ENCODE measurements at places on chromosomes 4 and X.

DNA sequence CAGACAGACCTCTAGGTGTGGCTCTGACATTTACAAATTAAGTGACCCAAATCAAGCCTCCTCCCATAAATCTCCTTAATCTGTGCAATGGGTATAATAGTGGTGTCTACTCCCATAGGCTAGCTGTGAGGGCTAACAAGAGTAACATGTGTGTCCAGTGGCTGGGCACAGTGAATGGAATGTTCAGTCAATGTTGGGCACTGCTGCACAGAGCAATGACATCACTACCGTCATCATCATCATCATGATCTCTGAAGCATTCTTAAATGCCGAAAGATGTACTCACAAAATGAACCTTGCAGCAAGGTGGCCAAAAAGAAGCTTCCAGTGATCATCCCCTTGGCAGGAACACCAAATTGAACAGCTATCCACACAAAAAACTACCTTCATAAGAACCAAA, 43.5 kb downstream of the CHRNA9 start:
- DNase-seq: no peak

- no peak for DNase-seq
Measured at GRCh38 chrX:155998116-155998515, 620 bp downstream of the IL9R start.

DNA sequence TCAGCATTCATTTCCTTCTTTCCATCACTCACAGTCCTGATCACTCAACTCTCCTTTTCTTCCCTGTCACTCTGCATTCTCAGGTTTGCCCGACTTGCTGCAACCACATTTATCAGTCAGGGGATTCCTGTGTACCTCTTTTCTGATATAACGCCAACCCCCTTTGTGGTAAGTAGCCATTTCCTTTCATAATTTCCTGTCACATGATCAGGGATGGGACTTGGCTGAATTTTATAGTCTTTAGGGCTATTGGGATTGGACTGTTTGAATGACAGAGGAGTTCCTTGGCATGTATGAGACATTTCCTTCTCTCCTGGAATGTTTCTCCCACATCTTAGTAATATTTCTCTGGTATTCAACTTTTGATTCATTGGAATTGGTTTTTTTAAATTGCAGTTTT, 11.0 kb downstream of the PGM2 start:
- no peak for DNase-seq

DNA sequence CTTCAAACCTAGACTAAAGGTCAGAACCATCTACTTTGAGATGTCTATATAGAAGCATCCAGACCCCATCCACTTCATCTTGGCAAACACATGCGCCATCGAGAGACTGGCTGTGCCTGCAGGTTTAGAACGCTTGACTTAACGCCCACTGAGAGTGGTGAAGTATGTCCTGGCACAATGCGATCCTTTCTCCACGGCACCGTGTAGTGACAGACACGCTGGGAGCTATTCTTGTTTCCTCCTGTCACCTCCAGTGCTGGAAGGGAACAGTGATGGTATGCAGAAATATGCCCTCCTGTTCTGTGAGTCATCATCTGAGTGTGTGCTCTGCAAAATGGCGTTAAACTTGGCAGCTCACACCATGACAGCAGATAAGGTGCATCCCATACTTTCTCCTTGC, 330.2 kb downstream of the NLGN4X start:
- no peak for DNase-seq

DNA sequence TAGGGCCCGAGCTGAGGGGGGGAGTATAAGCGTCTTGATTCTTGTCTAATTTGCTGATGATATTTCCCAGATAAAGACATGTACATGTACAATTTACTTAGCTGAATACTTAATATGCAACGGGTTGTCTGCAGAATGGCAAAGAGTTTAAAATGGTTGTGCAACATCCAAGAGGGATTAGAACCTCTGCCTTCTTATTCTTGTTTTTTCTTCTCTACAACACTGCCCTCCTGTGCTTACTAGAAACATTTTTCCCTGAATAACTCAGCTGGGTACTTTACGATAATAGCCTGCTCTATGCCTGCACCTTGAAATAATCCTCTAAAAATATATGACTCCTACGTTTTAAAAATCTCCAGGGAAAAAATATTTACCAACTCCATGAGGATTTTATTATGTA, 41.8 kb downstream of the INTS12 start:
- no peak for DNase-seq

DNA sequence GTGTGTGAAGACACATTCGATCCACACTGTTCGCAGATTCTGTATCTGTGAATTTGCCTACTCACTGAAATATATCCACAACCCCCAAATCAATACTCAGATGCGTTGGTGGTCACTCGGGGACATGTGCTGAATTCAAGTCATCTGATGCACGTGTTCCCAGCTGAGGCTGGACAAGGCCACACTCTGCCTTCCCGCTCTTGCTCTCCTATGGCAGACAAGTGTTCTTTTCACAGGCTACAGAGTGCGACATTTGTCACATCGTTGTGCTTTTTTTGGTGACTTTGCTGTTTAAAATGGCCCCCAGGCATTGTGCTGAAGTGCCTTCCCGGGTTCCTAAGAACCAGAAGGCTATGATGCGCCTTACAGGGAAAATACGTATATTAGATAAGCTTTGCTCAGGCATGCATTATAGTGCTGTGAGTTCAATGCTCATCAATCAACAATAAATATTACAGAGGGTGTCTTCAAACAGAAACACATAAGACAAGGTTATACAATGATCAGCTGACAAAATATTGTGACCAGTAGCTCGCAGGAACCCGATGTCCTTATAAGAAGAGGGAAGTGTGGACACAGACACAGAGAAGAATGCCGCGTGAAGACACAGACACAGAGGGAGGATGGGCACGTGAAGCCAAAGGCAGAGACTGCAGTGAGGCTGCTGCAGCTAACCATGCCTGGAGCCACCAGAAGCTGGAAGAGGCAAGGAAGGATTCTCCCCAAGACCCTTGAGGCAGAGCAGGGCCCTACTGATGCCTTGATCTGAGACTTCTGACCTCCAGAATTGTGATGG, 42.0 kb downstream of the IRF2 start:
- no peak for DNase-seq

DNA sequence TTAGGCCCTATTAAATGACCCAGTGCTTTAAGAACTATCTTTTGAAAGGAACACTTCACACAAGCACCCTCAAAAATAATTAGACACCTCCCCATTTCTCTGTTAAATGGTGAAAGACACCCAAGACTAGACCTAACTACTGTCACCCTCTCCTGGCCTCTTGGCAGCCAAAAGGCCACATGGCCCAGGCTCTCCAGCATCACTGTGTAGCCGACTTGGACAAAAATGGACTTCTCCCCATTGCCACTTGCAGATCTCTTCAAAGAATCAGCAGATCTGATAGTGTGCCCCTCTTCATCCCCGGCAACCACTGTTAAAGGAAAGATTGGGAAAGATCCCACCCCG, 2.0 kb downstream of the MID1IP1 start:
- DNase-seq: no peak

- no peak for DNase-seq
Measured at GRCh38 chr4:17941731-17942130, 79.8 kb downstream of the LCORL start.

- no peak for DNase-seq
Measured at GRCh38 chr4:1199556-1200331, 27.4 kb upstream of the SPON2 start.

DNA sequence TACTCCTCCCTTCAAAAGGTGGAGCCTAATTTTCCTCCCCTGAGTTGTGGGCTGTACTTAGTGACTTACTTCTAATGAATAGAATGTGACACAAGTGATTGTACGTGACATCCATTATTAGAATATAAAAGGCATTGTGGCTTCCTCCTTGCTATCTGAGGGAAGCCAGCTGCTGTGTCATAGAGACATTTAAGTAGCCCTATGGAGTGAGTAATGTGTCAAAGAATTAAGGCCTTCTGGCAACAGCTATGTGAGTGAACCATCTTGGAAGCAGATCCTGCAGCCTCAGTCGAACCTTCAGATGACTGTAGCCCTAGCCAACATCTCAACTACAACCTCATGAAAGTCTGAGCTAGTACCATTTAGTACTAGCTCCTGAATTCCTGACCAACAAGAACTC, 76.1 kb downstream of the BCOR start:
- DNase-seq: no peak

DNA sequence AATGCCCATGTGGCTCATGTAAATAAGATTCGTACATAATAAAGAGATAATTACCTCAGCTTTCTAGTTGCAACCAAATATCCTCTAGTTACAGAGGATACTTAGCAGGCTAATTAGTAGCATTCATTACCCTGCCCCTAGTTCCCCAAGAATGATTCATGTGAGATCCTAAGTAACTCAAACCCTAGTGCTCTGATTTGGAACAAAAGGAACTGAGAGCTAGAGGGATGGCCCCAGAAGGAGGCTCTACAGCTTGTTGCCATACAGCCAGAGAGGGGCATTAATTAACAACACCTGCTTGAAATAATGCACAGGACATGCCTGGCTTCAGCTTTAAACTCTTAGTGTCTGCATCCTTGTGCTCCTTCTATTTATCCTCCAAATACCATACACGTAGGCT, 32.6 kb upstream of the CBR4 start:
- no peak for DNase-seq

GRCh38 chr4:102878901-102879300, 10.1 kb downstream of the CISD2 start:
- DNase-seq: no peak

DNA sequence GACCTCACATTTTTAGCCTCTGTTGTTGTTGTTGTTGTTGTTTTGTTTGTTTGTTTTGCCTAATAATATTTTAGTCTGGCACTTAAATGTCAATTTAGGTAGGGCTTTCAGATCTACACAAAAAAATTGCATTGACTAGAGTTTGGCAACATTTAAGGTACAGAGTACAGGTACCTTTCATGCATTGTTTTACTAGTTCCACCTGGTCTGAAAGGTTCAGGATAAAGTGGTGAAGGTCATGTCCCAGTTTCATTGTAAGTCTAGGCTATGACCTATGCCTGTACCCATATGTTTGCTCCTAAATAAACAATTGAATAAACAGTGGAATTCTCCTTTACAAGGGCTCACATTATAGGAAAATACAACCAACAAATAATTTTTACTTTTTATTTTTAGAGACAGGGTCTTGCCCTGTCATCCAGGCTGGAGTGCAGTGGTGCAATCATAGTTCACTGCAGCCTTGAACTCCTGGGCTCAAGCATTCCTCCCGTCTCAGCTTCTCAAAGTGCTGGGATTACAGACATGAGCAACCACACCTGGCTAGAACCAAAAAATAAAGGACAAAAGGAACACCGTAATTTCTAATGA, 13.8 kb downstream of the RNF128 start:
- no peak for DNase-seq

GRCh38 chr4:86908251-86908657, 16.0 kb upstream of the C4orf36 start:
- no peak for DNase-seq

GRCh38 chr4:148653681-148654080, 211.5 kb upstream of the NR3C2 start:
- no peak for DNase-seq

GRCh38 chr4:157978680-157979361, 194.0 kb downstream of the GASK1B start:
- no peak for DNase-seq

- DNase-seq: no peak
Measured at GRCh38 chrX:154013614-154014360, 5.9 kb downstream of the IRAK1 start.

DNA sequence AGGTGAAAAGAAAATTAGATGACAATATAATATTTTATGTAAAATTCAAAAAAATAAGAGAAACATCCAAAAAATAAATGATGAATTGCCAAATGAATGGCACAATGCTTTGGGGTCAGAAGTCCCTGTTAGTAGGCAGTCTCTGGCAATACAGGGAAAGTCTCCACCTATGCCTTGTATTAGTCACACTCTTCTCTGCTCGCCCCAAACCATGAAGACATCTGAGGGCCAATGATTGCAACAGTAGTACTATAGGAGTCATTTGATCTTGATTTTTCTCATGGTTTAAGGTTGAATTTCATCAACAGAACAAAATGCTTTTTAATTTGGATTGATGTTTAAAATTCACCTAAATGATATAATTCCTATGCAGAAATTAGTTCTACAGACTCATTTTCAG, 3.9 kb upstream of the PRSS12 start:
- no peak for DNase-seq

- no peak for DNase-seq
Measured at GRCh38 chrX:119871245-119871598, 311 bp downstream of the RNF113A start.

DNA sequence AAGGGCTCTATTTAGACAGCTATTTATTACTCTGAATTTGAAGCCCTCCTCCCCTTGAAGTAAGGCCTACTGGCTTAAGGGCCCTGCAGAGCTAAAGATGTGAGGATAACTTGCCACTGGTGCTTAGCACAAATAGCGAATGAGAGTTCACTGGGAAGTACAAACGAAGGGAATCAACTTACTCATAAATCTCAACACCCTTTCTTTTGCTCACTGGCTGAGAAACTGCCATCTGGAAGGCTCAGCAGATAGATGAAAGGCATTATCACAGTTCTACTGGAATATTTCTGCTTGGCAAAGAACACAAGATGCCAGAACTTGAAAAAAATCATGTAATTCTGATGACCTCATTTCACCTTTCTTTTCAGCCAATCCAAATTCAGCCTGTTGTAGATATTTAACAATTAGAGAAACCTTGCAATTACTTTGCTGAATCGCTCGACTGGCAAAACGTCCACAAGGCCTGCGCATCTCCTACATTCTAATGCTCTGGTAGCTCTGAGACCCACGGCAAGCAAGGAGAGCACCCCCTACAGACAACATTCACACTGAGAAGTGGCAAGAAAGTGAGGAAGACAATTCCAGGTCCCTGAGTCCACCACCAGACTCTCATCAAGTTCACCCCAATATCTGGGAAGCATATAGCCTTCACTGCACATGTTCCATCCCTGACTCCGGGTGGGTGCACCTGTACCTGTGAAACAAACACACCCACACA, 27.5 kb downstream of the TSPAN5 start:
- DNase-seq: no peak

- no peak for DNase-seq
Measured at GRCh38 chr4:158543191-158543590, 21.5 kb downstream of the RXFP1 start.

DNA sequence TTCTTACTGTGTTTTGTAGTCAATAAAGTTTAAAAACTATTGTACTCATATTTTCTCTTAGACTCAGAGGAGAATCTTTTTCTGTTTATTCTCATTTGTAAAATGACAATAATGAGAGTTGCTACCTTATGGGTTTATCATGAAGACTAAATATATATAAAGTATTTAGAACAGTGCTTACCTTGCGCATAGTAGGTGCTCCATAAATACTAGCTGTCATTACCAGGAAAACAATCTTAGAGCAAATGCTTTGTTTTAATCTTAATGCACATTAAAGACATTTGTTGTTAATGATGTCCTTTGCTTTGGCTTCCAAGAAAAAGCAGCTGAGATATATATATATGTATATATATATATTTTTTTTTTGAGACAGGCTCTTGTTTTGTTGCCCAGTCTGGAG, 44.9 kb downstream of the FIP1L1 start:
- DNase-seq: no peak

DNA sequence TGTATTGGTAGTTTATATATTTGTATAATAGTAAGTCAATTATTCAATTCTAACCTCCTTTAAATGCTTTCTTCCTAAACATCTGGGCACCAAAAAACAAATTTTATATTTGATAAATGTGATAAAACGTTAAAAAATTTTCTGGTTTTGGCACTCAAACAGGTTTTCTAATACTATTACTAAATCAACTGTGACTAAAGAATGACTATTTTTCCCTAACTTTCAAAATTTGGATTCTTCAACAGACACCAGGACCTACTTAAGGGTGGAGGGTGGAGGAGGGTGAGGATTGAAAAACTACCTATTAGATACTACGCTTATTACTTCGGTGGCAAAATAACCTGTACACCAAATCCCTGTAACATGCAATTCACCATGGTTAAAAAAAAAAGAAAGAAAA, 555.5 kb downstream of the IL15 start:
- no peak for DNase-seq

Data from cortex of kidney (tissue), 1 donor.